ENCODE measurements at places on chromosomes 5 and 9.
A peak's percentile ranks its signal among the peaks of the same experiment; 100 is the strongest.

GRCh38 chr5:167736992-167737391 is 554.5 kb upstream of the WWC1 start:
- DNase-seq: no peak

GRCh38 chr5:98777295-98777694 is 3.8 kb downstream of the RGMB start:
- DNase-seq: no peak

DNA sequence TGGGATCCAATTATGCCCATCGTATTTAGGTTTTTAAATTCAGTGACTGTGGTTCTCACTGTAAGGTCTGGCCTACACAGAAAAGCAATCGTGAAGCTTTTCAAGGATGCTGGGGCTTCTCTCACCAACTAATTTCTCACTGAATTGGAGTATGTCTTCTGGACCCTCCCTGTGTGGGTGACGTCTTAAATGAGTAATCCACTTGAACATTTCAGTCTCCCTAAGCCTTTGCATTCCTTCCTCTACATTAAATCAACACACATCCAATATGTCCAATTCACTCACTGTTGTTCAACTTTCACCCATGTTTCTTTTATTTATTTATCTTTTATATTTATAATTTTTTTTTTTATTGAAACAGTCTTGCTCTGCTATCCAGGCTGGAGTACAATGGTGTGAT is 12.5 kb upstream of the BTF3 start:
- no peak for DNase-seq

- no peak for DNase-seq
These were observed 5.3 kb downstream of the PRXL2C start for GRCh38 chr9:96649620-96650324.

GRCh38 chr5:181192337-181193046 is 12.5 kb downstream of the TRIM7 start:
- DNase-seq: no peak

- DNase-seq: no peak
These were observed 48.4 kb downstream of the GPR21 start for GRCh38 chr9:123081824-123082223.

GRCh38 chr5:90571147-90571773 is 12.7 kb downstream of the ADGRV1 start:
- no peak for DNase-seq

DNA sequence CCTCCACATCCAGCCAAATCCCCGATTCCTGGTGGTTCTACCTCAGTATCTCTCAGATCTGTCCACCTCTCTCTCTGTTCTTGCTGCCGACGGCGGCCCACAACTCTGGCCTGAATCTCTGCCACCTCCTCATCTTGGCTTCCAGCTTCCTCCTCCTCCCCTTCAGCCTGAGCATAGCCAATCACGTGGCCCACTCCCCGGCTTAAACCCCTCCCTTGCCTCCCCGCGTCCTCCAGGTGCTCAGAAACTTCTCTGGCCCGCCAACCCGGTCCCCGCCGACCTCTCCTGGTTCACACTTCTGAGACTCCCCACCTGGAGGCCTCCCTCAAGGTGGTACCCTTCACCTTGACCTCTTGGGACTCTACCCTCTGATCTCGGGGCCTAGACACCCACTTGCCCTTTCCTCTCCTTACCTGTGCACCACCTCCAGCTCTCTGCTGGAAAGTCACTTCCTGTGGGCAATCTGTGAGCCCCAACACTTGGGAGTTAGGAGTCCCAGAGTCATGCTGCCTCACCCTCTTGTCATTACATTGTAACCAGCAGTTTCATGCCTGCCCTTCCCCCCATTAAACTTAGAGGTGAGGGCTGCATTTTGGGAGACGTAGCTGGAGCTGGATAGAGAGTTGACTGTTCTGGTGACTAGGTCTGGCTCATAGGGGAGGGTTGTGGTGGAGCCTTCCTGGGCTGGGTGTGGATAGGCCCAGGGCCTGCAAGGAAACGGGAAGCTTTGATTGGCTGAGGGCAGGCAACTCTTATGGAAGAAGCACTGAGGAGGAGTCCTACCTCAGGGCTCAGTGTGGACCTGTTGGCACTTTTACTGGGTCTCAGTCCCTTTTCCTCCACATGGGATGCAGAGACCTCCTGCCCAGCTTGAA is 4.5 kb upstream of the SET start:
- peak; percentile 91 for DNase-seq

DNA sequence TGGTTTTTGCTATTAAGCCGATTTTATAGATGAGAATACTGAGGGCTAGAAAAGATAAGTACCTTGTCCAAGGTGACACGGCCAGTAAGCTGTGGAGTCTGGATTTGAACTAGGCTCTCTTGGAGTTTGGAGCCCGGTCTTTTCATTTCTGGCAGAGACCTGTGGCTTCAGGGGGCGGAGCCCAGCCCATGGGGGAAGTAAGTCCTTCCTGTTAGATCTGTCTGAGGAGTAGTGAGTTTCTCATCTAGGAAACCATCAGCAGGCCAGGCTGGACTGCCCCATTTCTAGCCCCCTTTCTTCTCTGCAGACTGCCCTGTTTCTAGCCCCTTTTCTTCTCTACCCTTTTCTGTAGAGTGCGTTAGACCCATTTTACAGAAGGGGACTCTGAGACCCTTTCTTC is 521 bp upstream of the PTGS1 start:
- DNase-seq: no peak

DNA sequence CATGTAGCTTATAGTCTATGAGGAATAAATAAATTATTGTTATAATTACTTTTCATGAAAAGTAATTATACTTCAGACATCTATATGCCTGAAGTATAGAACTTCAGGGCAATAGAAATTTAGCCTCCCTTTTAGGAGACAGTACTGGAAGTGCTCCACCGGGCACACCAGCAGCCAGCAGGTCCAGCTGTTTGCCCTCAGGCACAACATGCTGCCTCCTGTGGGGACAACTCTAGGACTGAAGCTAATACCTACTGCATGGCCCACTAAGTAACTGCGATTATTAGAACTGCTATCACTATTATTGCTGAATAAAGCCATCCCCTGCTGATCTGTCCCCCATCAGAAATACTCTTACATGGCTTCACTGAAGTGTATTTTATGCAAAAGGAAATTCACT is 329.6 kb downstream of the MED10 start:
- DNase-seq: no peak

DNA sequence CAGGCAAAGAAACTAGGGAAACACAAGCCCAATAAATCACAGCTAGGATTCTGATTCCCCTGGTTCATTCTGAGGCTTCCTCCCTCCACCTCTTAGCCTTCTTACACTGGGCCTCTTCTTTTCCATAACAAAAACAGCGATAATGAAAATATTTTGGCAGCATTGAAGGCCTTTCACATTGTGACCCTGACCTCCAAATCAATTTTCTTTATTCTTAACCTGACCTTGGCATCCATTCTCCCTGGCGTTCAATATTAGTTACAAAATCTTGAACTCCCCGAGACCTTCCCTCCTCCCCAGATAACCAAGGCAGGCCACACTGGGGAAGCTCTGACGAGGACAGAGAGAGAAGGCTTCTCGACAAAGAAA is 399.9 kb downstream of the ZSWIM6 start:
- no peak for DNase-seq

GRCh38 chr5:74889523-74890105 is 23.4 kb upstream of the FAM169A start:
- no peak for DNase-seq

DNA sequence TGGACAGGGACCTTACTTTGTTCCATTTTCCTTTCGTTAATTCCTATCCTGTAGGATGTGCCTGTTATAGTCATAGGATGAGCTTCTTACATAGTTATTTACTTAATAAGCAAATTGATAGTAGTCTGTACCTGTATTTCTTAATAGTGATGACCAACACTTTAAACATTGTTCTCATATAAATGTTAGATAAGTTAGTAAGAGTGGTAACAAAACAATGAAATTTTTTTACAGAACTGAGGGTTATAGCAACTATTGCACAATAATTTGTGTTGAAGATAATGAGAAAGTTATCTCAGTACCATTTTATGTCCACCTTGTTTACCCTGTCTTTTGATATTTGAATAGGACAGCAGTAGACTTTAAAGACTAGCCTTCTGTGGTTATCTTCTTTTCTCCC is 162.9 kb upstream of the ELL2 start:
- DNase-seq: no peak

DNA sequence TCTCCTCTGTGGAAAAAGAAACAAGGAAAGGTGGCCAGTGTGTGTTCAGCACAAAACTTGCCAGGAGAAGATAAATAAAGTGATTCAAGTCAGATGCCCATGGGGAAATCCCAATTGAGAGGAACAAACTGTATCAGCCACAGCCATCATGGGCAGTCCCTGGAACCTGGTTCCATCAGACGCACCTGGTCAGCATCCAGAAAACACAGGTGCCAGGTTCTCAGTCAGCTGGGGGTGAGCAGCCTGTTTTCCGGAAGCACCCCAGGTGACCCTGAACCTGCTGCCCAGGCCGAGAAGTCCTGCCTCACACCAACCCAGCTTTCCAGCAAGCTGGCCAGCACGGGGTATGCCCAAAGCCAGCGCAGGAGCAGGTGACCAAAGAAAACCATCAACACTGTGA is 30.5 kb downstream of the PTCH1 start:
- DNase-seq: no peak

- DNase-seq: no peak
These were observed 1729.2 kb upstream of the WWC1 start for GRCh38 chr5:166562246-166562645.

- DNase-seq: no peak
These were observed 616 bp upstream of the QRFP start for GRCh38 chr9:130897105-130897751.

- DNase-seq: no peak
These were observed 58.3 kb upstream of the ALDH1B1 start for GRCh38 chr9:38334234-38334633.

GRCh38 chr5:6112125-6112524 is 266.2 kb downstream of the MED10 start:
- DNase-seq: no peak

- no peak for DNase-seq
These were observed 50.5 kb downstream of the MLANA start for GRCh38 chr9:5941214-5941613.

- DNase-seq: peak; percentile 78
These were observed 11.8 kb upstream of the TGFBI start for GRCh38 chr5:136016945-136017530.

DNA sequence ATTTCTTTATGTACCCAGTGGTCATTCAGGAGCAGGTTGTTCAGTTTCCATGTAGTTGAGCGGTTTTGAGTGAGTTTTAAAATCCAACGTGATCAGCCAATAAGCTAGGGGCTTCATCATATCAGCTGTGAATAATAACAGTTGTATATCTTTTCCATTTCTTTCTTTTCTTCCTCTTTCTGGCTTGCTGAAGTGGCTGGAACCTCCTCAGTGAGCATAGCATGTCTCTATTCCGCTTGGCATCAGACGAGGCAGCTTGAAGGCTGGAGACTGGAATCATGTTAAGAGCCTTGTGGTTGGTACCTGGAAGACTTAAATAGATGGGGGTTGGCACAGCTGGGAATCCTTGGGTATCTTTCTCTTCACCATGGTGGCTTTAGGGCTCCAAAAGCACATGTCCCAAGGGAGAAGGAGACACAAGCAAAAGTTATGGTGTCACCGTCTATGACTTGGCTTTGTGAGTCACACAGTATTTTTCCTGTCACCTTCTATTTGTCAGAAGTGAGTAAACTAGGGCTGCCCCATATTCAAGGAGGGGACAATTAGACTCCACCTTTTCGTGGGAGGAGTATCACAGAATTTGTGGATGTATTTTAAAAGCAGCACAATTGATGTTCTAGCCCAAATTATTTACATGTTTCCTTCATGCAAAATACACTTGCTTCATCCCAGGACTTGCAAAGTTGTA is 38.0 kb upstream of the RETREG1 start:
- no peak for DNase-seq

GRCh38 chr9:133968966-133969617 is 23.0 kb downstream of the VAV2 start:
- DNase-seq: no peak

- peak; percentile 78 for DNase-seq
These were observed at the start of gene SLC25A48 for GRCh38 chr5:135834639-135835529. TSS of gene SLC25A48 (plus strand) at chr5:135834663. CDS start at chr5:135834848, 185 bp downstream.

GRCh38 chr5:11105696-11106095 is 344.7 kb upstream of the DAP start:
- no peak for DNase-seq

- no peak for DNase-seq
These were observed 266.9 kb downstream of the ARHGAP26 start for GRCh38 chr5:143037071-143037470.

DNA sequence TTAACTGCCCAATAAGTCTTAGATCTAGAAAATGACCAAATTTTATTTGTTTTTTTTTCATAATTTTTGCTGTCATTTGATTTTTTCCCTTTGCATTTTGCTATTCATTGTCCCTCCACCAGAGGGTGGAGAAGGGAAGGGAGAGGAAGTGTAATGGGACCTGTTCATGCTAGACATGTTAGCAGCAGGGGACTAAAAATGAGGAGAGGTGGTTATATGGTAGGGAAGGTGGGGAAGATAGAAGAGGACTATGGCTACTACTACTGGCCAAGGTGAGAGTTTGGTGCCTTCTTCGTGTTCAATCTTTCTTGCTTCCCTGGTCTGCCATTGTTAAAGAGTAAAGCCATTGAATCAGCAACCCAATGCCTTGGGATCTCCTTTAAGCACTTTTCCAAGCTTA is 6.4 kb downstream of the GRIA1 start:
- DNase-seq: peak; percentile 12

DNA sequence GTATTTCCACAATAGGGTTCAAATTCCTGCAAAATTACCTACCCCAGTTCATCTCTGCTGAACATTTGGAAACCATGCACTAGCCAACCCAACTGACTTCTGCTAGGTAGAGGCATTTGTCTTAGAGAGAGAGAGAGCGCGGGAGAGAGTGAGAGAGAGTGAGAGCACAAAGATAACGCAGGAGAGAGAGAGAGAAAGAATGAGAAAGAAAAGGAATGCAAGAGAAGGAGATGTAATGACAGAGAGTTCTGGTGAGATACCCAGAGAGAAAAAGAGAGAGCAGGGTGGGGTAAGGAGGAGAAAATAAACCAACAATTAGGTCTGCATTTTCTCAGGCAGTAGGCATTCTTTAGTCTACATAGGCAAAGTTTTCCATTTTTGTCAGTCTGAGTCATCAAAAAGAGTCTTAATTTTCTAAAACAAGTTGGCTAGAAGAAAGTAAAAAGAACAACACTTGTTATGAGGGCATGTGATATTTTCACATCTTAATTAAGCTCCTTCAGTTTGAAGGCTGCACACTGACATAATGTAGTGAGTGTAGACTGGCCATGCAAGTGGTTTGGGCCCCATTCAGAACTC is 98.2 kb downstream of the MAP1B start:
- no peak for DNase-seq

DNA sequence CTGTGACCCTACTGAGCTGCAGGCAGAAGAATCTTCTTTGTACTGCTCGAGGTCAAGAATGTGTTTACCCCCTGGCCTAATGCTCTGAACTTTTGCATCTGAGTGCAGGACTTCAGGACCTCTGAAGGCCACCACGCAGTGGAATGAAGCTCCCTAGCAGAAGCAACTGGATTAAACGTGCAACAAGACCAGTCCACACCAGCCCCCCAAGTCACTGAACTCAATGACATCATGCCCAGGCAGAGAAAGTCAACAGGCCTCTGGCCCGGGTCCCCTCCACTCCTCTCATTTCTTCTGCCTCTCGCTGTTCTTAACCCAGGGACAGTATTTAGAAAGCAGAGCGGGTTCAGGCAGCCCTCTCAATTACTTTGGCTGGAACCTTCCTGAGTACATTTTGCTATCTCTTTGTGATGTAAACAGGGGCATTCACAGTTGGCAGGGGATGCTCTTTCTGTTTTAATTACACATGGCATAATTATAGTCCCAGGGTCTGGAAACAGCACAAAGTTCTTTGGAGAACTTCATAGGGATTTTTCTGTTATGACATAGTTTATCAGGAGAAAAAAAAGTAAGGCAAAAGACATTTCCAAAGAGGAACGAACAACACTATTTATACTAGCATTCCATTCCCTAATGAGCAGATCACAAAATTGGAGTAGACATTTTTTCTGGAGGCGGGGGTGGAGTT is 108.2 kb upstream of the SPATA31D4 start:
- no peak for DNase-seq

Measured in LoVo (cell line).